Stimulated activated CD4-positive, alpha-beta T cell treated with anti-CD3 and anti-CD28 coated beads, TNF-alpha, amount 100 ng/mL, for 24 hours (primary cell): ENCODE measurements at places on chromosomes 11 and 22.

GRCh38 chr11:76673176-76674142 lies 2.9 kb upstream of the LRRC32 start:
- DNase-seq, result no peak

- DNase-seq, result no peak
Observed at GRCh38 chr11:119567688-119568582, 145.0 kb upstream of the THY1 start.

DNA sequence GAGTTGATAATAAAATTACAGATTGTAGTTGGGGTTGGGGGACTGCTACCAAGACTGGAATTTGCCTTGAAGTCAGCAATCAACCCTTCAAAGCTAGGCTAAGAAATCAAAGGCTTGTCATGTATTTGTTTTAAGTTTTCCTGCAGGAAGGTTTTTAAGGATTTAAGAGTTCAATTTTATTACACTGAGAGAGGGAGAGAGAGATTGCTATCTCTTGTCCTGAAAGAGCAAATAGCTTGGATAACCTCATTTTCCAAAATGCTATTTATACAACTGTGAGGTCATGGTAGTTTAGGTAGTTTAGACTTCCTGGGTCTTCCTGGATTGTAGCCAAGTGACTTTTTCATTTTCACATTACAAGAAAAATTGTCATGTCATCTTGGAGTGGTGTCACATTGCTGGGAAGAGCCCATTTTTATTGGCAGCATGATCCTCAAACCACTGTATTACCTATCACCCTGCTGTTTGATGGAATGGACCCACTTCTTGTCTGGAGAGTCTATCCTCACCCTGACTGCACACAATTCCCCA lies 10.1 kb upstream of the PRSS23 start:
- DNase-seq, result no peak

DNA sequence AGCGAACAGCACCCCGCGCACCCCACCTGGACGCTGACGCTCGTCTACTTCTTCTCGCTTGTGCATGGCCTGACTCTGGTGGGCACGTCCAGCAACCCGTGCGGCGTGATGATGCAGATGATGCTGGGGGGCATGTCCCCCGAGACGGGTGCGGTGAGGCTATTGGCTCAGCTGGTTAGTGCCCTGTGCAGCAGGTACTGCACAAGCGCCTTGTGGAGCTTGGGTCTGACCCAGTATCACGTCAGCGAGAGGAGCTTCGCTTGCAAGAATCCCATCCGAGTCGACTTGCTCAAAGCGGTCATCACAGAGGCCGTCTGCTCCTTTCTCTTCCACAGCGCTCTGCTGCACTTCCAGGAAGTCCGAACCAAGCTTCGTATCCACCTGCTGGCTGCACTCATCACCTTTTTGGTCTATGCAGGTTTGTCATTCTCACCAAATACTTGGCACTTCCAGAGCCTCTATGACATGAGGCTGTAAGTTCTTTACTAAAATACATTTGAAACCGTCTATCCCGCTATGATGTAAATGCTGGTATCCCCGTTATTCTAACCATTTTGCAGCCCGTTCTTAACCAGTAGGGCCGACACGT lies 535 bp downstream of the AQP11 start:
- DNase-seq, result peak; percentile 4

DNA sequence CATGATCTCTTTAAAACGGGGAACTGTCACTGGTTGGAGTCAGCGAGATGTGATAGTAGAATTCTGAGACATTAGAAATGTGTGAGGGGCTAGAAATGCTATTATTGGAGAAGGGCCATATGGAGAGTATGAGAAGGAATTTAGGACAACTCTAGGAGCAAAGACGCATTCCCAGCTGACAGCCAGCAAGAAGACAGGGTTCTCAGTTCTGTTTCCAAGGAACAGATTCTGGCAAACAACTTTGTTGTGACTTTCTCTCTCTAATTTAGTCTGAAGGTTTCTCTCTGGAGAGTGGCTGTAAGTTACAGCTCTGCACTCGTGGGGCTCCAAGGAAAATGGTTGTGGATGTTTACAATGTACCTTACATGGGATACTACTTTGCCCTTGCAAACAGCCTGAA lies 876.3 kb downstream of the FAM181B start:
- DNase-seq, result no peak

DNA sequence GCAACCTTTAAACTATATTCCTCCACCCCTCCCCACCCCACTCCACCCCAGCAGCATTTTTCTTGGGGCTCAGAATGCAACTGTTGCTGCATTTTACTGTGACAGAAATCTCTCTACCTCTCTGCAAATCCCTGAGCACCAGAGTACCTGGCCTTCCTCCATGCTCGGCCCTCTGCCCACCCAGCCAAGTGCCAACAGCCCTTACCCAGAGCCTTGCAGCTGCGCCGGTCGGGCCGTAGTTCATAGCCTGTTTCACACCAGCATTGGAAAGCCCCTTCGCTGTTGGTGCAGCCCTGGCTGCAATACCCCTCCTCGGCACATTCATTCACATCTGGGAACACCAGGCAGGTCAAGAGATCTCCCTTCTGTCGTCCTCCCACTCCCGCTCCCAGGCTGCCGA lies 23.4 kb downstream of the LRP4 start:
- no peak for DNase-seq

DNA sequence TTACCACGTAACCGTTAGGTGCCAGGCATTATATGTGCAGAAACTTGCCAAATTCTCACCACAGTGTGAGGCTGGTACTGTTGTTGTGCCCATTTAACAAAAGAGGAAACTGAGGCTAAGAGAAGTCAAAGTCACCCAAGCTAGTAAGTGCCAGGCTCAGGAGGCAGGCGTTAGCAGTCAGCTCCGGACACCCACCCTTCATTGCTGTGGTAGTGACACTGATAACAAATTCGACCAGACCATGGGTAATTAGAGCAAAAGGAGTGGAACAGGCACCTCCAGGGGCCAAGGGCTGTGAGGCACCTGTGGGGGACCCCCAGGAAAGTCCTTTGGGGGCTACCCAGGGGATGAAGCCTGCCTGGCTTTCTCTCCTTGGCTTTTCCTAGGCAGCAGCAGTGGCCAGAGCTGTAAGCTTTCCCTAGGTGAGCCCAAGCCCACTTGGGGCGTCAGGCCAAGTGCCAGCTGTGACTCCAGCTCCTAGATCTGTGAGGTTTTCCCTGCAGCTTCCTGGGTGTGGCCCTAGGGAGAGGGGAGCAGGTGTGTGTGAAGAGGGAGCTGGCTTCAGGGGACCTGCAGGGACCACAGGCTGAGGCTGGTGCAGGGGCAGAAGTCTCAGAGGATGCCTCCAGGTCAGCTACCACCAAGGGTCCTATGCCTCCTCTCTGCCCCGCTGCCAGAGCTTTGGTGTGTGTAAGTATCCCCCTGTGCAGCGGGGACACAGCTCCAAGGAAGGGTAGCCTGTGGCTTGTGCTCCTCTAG lies 19.7 kb upstream of the ALX4 start:
- DNase-seq, result no peak

- DNase-seq, result no peak
Observed at GRCh38 chr11:9302448-9302847, 11.9 kb downstream of the TMEM41B start.

GRCh38 chr22:44881624-44882023 lies 128.2 kb downstream of the PHF21B start:
- DNase-seq, result no peak

DNA sequence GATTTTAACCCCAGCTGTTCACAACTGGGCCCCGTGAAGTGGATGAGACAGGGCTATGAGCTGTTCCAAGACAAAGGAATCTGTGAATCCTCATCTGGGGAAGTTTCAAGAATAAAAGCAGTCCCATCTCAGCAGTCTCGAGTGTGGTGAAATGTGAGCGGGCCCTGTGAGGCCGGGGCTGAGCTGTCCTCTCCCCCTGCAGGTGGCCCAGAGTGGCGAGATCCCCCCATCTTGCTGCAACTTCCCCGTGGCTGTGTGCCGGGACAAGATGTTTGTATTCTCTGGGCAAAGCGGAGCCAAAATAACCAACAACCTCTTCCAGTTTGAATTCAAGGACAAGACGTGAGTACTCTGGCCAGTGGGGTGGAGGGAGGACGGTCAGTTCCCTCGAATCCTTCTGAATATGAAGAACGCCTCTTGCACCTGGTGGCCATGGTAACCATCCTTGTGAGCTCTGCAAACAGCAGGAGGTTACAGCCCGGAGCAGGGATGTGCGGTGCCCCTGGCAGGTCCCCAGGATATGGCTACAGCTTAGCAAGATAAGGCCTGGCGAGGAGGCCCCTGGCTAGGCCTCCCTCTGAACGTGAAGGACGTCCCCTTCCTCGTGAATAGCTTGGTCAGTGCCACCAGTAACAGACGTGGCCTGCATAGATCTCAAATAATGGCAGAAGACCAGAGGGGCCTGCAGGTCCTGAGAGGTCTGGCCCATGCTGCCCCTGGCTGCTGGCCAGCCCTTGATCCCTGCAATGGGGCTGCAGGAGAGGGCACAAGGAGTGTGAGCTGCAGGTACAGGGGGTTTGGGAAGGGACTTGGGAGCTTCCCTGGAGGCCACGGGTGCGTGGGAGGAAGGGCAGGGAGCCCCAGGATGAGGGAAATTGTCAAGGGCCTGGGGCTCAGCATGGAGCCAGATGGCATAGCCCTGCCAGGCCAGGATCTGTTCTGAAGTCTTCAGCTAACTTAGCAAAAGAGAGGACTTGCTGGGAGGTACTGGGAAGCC lies 8.4 kb downstream of the LZTR1 start:
- DNase-seq, result no peak

DNA sequence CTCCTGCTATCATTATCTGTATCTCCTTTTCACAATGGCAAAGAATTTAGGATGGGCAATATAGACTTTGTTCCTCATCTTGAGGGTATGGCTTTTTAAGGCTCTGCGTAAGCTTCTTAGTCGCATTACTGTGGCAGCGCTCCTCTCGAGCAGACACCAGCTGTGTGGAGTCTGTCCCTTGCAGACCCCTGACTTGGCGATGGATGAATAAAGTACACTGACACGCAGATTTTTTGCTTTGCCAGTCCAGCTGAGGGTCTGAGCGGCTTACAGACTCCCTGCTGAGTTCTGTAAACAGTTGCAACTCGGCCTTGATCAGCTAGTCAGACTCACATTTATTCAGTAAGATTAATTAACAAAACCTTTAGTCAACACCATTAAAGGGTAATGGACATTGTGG lies 390.0 kb upstream of the CNTN5 start:
- no peak for DNase-seq

DNA sequence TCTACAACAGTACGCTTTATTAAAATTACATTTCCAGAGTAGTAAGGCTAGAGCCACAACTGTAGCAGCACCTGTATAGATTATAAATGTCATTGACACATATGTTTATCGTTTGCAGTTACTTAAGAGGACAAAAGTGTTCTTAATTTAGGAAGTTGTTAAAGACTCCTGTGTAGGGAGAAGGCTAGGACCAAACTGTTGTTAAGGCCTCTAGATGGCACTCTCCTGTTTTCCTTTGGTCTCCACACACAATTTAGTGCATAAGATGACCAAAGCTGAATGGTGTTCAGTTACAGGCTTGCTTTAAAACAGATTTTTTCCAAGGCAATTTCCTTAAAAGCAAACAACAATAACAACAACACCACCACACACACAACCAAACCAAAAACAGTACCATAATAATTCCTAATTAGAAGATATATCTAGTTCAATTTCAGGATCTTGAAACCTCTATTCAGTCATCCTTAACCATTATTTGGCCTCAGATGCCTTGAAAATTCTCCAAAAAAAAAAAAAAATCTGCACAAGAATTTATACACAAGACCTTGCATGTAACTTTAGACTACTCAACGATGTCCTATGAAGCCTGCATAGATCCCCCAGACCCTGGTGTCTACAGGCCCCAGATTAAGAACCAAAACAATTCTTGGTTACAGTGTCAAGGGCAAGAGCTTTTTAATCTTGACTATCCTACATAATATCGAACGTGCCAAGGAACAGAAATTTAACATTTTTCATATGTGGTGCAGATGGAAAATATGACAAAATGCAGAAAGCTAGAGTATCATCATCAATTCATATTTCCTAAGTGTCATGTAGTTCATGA lies 42.6 kb upstream of the APOA1 start:
- no peak for DNase-seq

GRCh38 chr22:47788461-47788860 lies 1026.0 kb downstream of the TBC1D22A start:
- DNase-seq, result no peak

DNA sequence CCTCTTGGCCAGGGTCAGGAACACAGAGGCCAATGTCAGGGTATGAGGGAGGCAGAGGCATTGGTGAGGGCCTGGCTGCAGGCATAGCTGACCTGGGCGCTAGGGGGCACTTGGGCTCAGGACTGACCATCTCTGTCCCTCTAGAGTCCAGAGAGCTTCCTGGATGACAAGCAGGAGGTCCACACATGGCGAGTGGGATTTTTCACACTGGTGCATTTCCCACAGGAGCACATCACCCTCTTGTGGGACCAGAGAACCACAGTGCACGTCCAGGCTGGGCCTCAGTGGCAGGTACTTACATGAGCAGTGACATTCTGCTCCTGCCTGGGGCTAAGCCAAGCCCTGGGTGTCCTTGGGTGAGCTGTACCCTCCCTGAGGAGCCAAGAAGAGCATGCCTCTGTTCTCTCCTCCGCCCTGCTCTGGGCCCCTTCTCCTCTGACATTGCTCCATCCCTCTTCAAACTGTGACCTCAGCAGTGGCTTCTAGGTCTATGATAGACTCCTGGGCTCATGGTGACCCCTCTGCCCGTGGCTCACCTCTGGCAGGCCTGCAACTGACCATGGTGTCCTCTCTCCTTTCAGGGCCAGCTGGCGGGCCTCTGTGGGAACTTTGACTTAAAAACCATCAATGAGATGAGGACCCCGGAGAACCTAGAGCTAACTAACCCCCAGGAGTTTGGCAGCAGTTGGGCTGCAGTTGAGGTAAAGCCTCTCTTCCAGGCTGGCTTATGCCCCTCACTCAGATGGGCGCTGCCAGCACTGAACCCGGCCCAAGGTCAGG lies 46.6 kb downstream of the OTOG start:
- DNase-seq, result no peak

DNA sequence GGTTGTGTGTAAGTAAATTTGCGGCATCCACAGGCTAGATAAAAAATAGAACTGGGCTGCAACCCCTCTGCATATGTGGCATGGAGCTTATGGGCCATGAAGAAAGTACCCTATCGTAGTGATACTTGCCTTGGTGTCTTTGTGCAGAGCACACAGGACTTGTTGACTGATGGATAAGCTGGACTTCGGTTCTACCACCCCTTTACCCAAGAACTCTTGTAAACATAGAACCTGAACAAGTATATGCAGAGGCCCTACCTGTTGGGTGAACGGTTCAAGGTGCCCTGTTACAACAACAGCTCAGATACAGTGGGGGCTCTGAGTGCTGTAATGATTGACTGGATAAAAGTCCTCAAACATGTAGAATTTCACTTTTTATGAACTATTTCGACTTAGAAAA lies 3.0 kb upstream of the LGR4 start:
- DNase-seq, result no peak

GRCh38 chr22:29195964-29196666 lies 9.6 kb upstream of the EMID1 start:
- no peak for DNase-seq

GRCh38 chr11:68870470-68870869 lies 28.8 kb upstream of the CPT1A start:
- DNase-seq, result no peak

DNA sequence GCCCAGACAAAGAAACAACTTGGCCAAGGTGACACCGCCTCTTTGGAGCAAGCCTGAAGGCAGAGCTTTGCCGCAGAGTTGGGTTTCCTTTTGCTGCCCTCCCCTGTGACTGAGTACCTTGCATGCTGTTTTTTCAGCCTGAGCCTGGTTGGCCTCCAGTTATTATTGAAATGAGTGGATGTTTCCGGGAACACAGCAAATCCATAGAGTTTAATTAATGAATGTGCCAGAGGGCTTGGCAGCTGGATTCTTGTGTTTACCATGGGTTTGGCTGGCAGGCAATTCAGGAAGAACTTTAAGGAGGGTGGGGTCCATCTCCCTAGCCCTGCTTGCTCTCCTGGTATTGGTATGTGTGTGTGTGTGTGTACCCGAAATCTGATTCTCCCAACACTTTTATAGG lies 65.6 kb upstream of the CRYBB3 start:
- no peak for DNase-seq
